ENCODE measurements at places on chromosomes 2 and 18. TPM values are rescaled to one million over a fixed set of nuclear protein-coding genes. Genes with fewer than 3 reads are reported as not detected.

- DNase-seq, result no peak
These were observed 14.6 kb upstream of the PPP1R1C start for GRCh38 chr2:181971032-181971431.

TXNDC9 gene
- total RNA-seq, result 55.4 TPM

DNA sequence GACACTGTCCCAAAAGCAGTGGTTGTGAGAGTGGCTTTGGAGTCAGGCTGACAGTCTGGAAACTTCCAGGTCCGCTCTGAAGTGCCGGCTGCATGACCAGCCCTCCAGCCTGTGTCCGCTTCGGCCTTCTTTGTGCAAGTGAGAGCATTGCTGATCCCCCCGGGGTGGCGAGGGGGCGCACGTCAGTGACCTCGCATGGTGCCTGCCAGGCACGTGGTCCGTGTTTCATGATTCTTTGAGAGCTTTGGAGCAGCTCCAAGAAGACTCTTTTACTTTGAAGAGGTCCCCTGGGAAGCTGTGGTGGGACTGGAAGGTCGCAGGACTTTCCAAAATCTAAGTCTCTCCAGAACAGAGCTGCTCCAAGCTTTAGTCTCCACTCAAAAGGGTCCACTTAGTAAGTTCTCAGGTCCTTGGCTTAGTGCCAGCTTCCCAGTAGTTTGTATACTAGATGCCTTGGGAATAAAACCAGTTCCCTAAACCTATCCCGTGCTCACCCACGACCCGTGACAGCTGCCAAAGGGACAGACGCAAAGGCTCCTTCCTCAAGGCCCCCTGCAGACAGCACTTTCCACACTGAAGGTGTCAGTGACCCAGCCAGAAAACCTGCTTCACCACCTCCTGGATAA, 68.8 kb downstream of the ADI1 start:
- DNase-seq, result no peak

DNA sequence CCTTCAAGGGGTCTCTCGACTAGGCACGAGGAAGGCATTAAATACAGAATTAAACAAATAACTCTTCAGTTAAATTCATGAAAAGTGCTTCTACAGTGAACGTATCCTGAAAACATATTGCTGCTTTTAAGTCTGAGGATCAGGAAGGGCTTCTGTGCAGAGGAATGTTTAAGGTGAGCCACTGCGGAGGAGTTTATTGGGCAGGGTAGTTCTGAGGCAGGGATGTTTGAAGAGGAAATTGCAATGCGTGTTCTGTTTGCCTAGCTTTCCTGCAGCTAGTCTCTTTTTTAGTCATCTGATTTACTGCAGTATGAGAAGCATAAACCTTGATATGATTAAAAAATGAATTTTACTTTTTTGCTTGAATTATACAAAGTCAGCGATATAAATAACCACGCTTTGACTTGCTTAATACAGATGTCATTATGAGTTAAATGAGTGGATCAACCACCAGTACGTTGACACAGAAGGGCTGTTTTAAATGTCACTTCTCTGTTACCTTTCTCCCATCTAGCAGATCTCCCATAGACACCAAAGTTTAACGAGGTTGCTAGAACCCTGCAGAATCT, 98.7 kb downstream of the CTNNA2 start:
- DNase-seq, result no peak
